Endodermal cell (in vitro differentiated cells): ENCODE measurements at places on chromosomes 3 and 15. TPM values are rescaled to one million over a fixed set of nuclear protein-coding genes. Genes with fewer than 3 reads are reported as not detected.

The CD96 gene
- total RNA-seq: not detected in 3 replicates

DNA sequence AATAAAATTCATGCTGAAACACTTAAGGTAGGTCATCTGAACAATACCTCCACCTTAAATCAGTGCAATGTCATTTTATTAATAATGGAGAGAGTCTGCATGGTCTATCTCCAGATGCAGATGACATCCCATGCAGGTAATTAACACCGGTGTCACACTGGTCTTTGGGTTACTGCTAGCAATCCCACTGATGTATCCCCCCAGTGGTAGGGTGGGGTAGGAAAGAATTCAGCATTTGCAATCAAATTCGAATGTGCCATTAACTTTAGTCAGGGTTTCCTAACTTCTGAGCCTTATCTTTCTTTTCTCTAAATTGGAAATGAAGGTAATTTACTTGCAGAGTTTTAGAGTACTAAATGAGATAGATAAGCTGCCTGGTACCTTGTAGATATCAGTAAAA lies 44.4 kb downstream of the KIF15 start:
- no peak for DNase-seq

The ZNF660 gene
- 15.5 and 19.9 TPM in 2 replicates for total RNA-seq

DNA sequence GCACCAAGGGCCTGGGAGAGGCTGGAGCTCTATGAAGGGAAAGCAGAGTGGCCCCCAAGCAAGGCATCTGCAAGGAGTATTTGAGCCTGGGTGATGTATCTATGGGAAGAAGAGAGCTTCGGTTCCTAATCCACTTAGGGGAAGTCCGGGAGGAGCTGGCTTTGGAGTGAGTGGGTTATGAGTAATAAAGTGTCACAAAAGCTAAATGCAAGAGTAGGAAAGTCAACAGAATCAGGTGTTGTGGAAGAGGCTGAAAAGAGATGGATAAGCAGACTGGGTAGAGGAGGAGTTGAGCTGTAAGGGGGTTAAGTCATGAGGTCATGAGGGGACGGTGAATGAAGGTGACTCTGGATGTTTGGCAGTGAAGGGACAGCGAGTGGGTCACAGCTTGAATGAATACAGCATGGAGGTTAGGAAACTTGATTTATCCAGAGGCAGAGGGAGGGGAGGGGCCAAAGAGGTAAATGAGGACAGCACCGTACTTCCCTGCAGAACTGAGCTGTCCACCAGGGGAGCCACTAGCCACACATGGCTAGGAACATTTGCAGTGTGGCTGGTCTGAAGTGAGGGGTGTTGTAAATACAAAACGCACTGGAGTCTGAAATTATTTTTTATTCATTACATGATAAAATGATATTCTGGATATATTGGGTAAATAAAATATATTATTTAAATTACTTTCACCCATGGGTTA lies 83.3 kb downstream of the ADCY5 start:
- peak; percentile 88 for DNase-seq

The CIB2 gene
- 41.7 and 44.4 TPM in 2 replicates for total RNA-seq

DNA sequence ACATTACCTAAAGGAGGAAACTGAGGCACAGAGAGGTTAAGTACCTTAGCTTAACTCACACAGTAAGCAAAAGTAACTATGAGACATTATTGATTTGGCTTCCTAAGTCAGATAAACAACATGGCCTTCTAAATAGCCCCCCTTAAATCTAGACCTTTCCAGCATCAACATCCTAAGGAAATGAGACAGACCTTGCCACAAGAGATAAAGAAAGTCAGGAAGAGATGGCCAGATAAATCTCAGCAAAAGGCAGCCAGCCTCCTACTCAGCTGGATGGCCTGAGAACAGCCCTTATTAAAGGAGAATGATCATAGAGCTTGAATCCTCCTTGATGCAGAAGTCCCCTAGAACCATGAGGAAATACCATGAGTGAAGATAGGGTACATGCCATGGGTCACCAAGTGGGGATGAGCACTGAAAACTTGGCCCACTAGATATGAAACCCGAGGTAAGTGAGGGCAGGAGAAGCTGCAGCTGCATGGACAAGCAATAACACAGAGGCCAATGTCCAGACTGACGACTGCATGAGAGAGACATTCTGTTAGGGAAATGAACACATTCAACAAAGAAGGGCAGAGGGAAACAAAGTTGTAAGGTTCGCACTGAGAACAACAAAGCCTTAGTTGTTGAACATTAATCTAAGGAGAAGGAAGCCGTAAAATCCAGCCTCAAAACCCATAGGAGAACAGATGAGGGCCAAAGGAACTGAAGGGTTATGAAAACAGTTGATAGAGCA lies 69.6 kb downstream of the ZIC4 start:
- no peak for DNase-seq

The UCN2 gene
- total RNA-seq: 0.33 TPM in 1 of 3 replicates, not detected in the others

The CHST2 gene
- 0.61 to 3.5 TPM (median 3.4 TPM) in 3 replicates for total RNA-seq

DNA sequence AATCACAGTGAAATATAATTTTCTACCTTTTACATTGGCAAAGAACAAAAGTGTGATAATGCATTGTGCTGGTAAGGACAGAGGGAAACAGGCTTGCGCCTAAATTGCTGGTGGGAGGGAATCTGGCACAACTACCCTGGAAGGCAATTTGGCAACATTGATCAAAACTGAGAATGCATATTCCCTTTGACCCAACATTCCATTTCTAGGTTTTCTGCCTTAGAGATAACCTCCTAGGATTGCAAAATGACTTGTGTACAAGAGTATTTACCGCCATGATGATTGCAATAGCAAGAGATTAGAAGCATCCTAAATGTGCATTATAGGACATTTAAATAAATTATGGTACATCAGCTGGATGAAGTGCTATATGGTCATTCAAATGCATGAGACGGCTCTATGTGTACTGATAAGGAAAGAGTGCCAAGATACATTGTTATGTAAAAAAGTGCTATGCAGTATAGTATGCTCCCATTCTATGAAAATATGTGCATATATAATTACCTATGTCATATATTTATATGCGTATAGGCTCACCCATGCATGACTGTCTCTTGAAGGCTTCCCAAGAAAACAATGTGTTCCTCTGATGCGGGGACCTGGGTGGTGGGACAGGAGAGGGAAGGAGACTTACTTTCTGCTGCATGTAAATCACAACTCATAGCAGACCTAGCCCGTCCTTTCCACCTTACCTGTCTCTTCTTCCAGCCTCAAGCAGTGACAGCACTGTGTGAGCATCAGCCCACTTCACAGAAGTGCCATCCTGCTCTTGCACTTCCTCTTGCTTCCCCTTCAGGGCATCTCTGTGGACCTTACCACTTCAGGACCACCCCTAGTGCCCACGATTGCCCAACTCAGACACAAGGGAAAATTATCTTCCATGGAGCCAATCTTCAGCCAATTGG lies 249.9 kb upstream of the TLE3 start:
- no peak for DNase-seq

The ACKR2 gene
- 1.0 and 1.1 TPM in 2 replicates for total RNA-seq

GRCh38 chr15:58268746-58269267 lies 130.6 kb downstream of the AQP9 start:
- DNase-seq: no peak

The HIGD2B gene
- not detected in 3 replicates for total RNA-seq

- DNase-seq: no peak
Measured at GRCh38 chr3:68271145-68271544, 616.7 kb upstream of the SUCLG2 start.

- DNase-seq: no peak
Measured at GRCh38 chr3:59480486-59480995, 430.7 kb upstream of the CFAP20DC start.

DNA sequence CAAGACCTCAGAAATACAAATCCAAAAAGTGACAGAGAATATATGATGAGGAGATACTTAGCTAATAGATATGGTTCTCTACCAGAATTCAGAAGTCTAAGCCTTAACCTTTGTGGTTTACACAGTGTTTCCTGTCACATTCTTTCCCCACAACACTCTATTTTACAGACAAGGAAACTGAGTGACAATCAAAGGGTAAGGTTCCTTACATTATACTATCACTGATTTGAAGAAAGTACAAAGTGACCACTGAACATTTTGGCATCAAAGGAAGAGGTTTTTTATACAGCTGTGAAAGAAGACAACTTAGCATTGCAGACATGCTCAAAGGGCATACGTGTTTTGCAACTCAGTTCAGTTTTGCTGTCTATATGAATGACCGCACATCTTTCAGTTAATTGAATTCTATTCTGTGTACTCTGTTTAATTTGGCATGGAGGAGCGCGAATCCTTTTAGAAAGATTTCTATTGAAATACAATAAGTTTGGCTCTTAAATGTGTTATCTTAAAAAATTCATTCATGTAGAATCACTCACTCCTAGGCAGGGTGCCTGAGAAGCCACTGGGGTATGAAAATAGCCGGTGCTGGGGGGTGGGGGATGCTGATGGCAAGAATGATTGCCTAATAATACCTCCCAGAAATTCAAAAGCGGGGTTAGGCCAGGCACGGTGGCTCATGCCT lies 66.5 kb upstream of the SKOR1 start:
- no peak for DNase-seq

The NIT2 gene
- total RNA-seq: 43.2 to 52.1 TPM (median 48.1 TPM) in 3 replicates

The TMEM40 gene
- not detected in 2 replicates for total RNA-seq

DNA sequence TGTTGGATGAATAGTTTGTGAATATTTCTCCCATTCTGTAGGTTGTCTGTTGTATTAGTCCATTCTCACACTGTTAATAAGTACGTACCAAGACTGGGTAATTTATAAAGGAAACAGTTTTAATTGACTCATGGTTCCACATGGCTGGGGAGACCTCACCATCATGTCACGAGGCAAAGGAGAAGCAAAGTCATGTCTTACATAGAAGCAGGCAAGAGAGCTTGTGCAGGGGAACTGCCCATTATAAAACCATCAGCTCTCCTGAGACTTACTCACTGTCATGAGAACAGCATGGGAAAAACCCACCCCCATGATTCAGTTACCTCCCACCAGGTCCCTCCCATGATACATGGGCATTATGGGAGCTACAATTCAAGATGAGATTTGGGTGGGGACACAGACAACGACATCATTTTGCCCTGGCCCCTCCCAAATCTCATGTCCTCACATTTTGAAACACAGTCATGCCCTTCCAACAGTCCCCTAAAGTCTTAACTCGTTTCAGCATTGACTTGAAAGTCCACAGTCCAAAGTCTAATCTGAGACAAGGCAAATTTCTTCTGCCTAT lies 133.2 kb downstream of the LMLN start:
- DNase-seq: no peak

GRCh38 chr3:79255702-79256101 lies 512.1 kb downstream of the ROBO1 start:
- no peak for DNase-seq

GRCh38 chr15:83163032-83163431 lies 44.6 kb downstream of the HDGFL3 start:
- no peak for DNase-seq

GRCh38 chr15:38061856-38062649 lies 127.6 kb downstream of the TMCO5A start:
- no peak for DNase-seq

The PTPN9 gene
- total RNA-seq: 51.3 and 53.5 TPM in 2 replicates

The EAF2 gene
- 2.4 and 3.5 TPM in 2 replicates for total RNA-seq

The GOLGA6A gene
- 0.25 and 0.75 TPM in 2 replicates for total RNA-seq

GRCh38 chr3:50120364-50121071 lies 31.8 kb downstream of the RBM5 start:
- DNase-seq: no peak

The MB21D2 gene
- 6.9 and 8.2 TPM in 2 replicates for total RNA-seq

The SEMA3G gene
- 0.82 to 2.5 TPM (median 2.5 TPM) in 3 replicates for total RNA-seq

DNA sequence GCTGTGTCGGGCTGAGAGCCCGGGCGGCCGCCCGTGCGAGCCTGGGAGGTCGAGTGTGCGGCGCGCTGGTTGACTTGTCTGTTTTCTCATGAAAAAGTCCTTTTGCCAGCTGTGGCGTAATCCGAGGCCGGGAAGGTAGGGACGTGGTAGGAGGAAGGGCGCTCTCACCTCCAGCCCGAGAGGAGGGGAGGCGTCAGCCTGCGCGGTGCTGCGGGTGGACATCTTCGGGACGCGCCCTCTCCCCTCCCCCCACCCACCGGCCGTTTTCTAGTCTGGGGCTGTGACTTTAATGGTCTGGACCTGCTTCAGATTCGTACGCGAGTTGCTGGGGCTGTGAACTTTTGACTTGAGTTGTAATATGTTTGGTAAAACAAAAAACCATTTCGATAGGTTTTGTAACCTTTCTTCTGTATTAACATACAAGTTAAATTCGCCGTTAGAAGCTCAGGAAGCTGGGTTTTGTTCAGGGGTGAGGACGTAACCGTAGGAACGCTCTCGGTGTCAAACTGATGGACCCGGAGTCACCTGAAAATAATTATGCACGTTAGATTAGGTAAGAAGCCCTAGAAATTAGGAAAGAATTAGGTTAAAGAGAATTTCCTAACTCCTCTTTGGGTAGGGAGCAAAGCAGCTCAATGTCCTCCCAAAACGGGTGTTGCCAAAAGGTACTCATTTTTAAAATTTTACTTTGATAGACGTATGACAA lies 762 bp downstream of the NCK1 start:
- no peak for DNase-seq

The CPNE4 gene
- total RNA-seq: 2.0 and 2.5 TPM in 2 replicates

- no peak for DNase-seq
Measured at GRCh38 chr15:66740802-66741201, 38.8 kb downstream of the SMAD6 start.

DNA sequence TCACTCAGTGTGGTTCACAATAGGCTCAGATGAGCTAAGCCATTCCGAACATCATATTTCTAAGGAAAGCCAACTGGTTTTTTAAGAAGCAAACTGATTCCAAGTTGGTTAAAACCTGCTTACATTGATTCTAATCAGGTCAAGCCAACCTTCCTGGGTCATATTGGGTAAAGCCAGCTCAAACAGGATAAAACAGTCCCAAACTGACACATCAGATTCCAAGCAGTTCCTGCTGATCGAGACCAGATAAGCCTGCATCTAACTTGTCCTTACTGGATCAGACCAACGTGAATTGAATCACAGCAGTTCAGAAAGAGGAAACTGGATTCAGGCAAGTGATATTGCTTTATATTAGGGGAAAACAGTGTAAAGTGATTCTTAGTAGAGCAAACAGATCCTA lies 18.6 kb upstream of the THSD4 start:
- DNase-seq: no peak

DNA sequence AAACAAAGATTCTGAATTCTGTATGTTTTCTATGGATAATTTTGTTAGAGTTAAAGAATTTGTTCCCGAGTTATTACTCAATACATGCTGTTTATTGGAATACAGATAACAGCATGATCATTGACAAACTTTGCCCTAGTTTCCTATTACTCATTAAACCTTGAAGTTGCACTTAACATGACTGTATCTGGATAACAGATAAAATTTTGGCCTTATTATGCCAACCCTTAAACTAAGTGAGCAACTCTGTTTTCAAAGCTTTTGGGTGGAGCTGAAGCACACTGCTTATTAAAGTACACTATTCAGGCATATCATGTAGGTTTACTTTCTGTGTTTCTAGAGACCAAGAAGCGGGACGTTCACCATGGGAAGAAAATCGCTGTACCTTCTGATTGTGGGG lies at the start of gene AADAC:
Gene AADAC, plus strand, starts transcription at position 318 of the 400 bp plus-strand sequence. Its CDS starts 47 bp downstream, at position 365.
- DNase-seq: no peak

The RARB gene
- total RNA-seq: 17.2 to 23.1 TPM (median 21.9 TPM) in 3 replicates

- DNase-seq: no peak
Measured at GRCh38 chr3:119636249-119636648, 24.1 kb downstream of the POPDC2 start.

- no peak for DNase-seq
Measured at GRCh38 chr15:89657686-89658200, 2.5 kb upstream of the KIF7 start.

GRCh38 chr3:72375237-72376076 lies 472.8 kb downstream of the SHQ1 start:
- DNase-seq: no peak

- DNase-seq: peak; percentile 62
Measured at GRCh38 chr3:48919215-48920138, 835 bp downstream of the ARIH2 start.
